ENCODE measurements at places on chromosomes 4 and X.

DNA sequence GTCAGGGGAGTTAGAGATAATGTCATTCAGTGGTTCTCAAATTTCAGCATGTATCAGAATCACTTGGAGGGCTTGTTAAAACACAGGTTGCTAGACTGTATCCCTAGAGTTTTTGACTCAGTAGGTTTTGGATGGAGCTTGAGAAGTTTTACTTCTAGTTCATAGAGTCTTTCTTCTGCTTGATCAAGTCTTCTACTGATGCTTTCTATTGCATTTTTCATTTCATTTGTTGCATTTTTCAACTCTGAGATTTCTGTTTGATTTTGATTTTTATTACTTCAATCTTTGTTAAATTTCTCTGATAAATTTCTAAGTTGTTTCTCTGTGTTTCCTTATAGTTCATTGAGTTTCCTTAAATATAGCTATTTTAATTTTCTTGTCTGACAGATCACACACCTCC lies 361.4 kb downstream of the RAPGEF2 start:
- DNase-seq: no peak

DNA sequence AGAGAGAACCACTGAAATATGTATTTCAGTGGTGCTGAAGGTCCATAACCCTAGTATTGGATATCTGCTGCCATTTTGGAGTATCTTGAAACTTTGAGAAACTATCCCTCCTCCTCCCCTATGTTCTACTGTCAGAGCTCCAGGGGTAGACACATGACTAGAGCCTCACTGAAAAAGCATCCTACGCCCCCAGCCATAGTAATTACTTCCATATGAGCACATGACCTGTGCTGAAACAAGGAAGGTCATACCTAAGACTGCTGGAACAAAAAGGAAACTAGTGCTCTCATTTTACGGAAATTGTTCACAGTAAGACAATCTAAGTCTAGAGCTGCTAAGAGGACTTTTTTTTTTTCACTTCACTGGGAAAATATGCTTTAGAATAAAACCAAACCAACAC lies 42.0 kb upstream of the MAPK10 start:
- no peak for DNase-seq

GRCh38 chrX:48714573-48714972 lies 18.0 kb downstream of the SUV39H1 start:
- no peak for DNase-seq

GRCh38 chr4:7655511-7656243 lies 220.9 kb upstream of the PSAPL1 start:
- no peak for DNase-seq

GRCh38 chr4:81684352-81684751 lies 212.6 kb upstream of the RASGEF1B start:
- DNase-seq: no peak

DNA sequence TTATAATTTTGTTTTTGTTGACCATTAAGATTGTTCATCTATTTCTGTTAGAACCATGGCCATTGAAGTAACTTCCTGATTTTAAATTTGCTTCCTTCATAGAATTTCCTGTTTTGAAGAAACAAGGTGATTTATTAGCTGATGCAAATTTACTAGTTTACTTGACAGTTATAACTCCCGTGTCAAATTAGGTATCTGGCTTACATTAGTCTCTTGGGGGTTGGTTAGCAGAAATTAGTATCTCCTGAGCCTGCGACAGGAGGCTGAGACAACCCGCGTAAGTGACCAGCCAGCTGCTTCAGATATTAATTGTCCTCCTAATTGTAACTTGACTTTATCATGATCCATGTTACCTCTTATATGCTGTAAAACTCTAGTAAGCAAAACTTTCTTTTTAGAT lies 154.3 kb downstream of the CFAP299 start:
- DNase-seq: no peak

DNA sequence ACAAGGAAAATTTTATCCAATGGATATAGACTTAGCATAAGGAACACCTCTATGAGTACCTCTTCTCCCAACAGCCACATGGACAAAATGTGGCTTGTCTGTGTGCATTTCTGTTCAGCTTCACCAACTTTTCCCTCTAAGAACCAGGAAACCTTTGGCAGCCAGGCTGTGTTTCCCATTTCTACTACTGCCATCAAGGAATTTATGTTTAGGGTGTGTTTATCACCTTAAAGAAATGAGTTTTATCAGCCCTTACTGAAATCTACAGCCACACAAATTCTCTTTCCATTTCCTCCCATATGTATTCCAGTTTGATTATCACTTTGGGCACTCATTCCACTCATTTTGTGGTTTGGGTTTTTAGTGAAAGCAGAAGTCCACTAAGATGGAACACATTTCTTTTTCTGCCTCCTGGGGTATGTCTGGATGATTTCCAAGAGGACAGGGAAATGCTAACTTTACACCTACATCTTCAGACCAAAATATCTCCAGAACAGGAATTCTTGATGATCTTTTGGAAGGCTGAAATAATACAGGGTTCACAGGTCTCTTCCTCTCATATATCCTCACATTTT lies 82.6 kb upstream of the MAOA start:
- no peak for DNase-seq

DNA sequence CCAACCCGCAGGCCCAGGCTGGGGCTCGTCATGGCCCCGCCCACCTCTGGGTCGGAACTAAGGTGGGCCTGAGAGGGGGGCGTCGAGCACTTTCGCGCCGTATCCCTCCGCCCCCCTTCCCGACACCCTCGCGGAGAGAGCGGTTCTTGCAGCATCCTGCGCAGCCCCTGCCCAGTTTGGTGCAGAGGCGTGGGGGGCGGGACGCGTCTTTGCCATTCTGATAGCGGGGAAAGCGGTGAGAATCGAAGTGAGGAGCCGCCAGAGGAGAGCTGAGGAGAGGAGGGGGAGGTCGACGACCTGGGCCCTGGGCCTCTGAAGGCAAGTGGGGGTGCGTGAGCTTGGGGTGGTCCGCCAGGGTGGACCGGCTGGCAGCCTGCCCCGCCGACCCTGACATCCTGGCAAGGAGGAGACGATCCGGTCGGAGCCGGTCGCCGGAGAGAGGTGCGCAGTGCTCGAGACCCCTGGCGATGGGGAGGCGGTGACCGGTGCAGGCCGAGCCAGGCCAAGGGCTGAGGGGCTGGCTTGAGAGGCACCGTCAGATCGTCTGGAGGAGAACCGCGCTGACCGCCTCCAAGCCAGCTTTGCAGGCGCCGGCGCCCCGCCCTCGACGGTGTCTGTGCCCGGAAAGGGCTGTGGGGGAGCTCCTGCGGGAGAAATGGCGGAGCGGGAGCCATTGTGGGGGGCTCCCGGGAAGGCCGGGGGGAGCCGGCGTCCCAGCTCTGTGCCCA lies 25.5 kb downstream of the GPRASP3 start:
- DNase-seq: no peak

DNA sequence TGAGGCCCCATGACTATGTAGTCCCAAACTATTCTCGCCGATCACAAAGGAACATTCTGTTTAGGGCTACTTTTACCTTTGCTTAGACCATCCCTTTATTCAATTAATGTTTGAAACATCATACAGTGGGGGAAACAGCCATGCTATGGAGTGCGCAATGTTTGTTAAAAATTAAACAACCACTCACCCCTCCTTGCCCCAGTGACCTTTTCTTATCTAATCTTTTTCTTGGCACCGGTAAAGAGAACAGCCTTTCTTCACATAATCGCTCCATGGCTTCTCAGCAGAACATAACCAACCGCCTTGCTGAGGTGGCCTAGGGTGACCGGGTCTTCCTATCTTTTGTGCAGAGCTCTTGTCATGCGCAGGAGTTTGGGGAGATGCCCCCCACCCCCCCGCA lies 152.6 kb downstream of the VCX3A start:
- DNase-seq: no peak

- no peak for DNase-seq
Measured at GRCh38 chrX:10033375-10034007, 66.3 kb downstream of the CLDN34 start.

GRCh38 chr4:170399581-170400293 lies 310.0 kb upstream of the AADAT start:
- no peak for DNase-seq

All from stimulated activated CD4-positive, alpha-beta T cell treated with anti-CD3 and anti-CD28 coated beads, Interleukin-1b, Interleukin-23, amount 100 ng/mL, for 1 hour (primary cell).